ENCODE measurements at places on chromosomes 2 and 18. TPM values are rescaled to one million over a fixed set of nuclear protein-coding genes. Genes with fewer than 3 reads are reported as not detected.

- H3K27ac ChIP-seq = no peak overlapping the region
- H3K36me3 ChIP-seq = no peaks in the 10 kb centered on the region
- no peak overlapping the region for H3K4me3 ChIP-seq
Measured at GRCh38 chr2:381941-382727, 94.2 kb upstream of the ALKAL2 start.

DNA sequence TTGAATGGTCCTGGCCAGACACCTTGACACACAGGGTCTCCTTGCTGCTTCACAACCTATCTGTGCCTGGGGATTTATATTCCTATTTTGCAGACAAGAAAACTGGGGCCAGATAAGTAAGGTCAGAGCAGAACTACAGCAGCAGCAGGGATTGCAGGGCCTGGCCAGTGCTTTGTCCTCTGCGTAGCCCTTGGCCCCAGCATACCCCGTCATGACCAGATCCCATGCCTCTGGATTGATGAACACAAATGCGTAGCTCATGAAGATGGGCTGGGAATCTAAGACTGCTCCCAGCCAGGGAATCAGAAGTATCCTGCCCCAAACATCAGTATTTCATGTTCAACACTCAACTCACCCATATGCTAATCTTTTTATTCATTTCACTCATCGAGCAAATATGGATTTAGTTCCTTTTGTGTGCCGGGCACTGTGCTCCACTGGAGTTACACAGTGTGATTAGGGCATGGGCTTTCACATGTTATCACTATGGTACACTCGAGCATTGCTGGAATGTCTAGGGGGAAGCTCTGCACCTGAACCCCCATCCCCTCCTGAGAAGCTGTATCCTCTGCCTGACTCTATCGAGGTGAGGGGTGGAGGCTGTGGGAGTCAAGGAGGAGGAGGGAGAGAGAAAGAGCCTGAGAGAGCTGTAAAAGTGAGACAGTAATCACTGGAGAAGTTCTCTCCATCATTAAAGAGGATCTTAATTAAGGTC lies 143.3 kb downstream of the CYP26B1 start:
- H3K27ac ChIP-seq = no peak overlapping the region
- no peak for DNase-seq
- H3K4me3 ChIP-seq = no peak overlapping the region
- peaks cover 53% of the 10 kb centered on the region for H3K27me3 ChIP-seq

- H3K27ac ChIP-seq = no peak overlapping the region
- H3K4me1 ChIP-seq = peaks cover 7% of the 10 kb centered on the region
- no peak for DNase-seq
- no peak overlapping the region for H3K4me3 ChIP-seq
- peaks cover 41% of the 10 kb centered on the region for H3K36me3 ChIP-seq
Measured at GRCh38 chr2:27697660-27698059, 34.0 kb downstream of the SLC4A1AP start.

AMER3 gene
- total RNA-seq = not detected

RSAD2 gene
- 2.4 TPM for total RNA-seq

OTX1 gene
- total RNA-seq = not detected

DNA sequence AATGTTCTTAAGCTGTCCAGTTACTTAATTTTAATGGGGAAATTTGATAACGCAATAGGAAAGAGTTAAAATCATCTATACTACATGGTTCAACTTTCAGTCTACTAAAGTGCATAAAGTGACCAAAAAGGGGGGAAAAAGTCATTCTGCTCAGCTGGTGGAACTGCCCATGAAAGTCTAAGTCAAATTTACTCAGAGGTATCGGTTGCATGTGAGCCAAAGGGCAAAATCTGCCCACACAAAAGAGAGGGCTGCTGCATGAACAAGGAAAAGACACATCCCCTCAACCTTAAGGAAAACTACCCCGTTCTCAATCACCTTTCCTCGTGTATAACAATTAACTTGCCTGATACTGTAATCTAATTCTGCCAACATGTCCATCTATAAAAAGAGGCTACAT lies 126.1 kb downstream of the TCF4 start:
- H3K36me3 ChIP-seq = peaks cover 4% of the 10 kb centered on the region
- no peak overlapping the region for H3K27ac ChIP-seq
- H3K4me3 ChIP-seq = no peak overlapping the region
- H3K27me3 ChIP-seq = no peaks in the 10 kb centered on the region
- H3K4me1 ChIP-seq = peaks cover 16% of the 10 kb centered on the region

ALPI gene
- not detected for total RNA-seq

DNA sequence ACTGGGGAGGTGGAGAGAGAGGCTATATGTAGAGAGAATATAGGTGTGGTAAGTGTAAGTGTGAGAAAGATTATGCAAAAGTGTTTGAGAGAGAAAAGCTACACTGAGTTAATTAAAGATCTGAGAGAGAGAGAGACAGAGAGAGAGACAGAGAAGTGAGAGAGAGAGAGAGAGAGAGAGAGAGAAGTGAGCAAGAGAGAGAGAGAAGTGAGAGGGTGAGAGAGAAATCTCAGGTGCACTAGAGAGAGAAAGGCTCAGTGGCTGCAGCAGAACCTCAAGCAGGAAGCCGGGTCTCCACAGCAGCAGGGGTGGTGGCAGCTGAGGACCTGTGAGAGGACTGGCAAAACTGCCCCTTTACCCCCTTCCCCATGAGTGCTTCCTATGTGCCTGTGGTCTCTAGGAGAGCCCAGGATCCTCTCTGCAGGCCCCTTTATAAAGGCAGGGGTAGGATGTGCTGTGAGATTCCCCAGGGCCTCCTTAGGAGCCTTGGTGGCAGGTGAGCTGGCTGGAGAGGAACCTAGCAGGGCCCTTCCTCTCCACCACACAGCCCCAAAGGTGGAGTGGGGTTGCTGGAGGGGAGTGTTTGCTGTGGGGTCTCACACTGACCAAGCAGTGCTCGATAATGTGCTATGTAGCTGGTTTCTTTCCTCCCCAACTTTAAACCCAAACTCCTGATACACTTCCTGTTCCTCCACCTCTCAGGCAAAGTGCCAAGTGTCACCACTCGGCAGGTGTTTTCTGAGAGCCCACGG lies 52.6 kb downstream of the SLC4A5 start:
- H3K27ac ChIP-seq = no peak overlapping the region
- DNase-seq = no peak
- H3K36me3 ChIP-seq = peaks cover 3% of the 10 kb centered on the region
- no peak overlapping the region for H3K4me3 ChIP-seq
- H3K4me1 ChIP-seq = peaks cover 18% of the 10 kb centered on the region

ATP6V1B1 gene
- not detected for total RNA-seq

MREG gene
- total RNA-seq = 0.22 TPM

FAM136A gene
- 26.0 TPM for total RNA-seq

DNA sequence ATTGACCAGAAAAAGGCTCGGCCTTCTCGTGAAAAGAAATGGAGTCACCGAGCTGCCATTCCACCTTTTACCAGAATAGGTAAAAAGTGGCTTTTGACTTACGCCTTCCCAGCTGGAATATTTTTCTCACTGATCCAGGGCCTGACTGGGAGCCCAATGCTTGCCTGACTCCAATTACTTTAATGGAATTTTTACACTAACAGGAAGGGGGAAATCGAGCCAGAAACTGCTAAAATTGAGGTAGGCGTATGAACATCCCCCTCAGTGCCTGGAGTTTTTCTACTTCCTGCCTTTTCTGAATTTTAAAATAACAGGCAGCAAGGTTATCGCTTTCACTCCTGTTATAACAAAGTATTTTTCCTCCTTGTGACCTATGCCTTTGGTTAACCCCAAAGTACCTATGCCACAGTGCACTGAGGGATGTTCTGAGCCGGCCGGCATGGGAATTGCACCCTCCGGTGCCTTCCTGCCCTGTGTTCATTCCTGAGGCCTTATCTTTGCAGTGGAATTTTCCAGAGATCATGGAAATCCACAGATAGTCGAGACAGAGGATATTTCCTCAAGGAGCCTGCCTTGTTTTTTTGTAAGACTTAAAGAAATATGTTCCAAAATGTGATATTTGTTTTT lies 18.3 kb upstream of the RPL31 start:
- peaks cover 30% of the 10 kb centered on the region for H3K36me3 ChIP-seq
- DNase-seq = no peak

GRCh38 chr2:21452263-21452662 lies 328.5 kb downstream of the TDRD15 start:
- H3K4me1 ChIP-seq = peaks cover 10% of the 10 kb centered on the region
- no peak overlapping the region for H3K27ac ChIP-seq
- no peaks in the 10 kb centered on the region for H3K36me3 ChIP-seq
- no peaks in the 10 kb centered on the region for H3K27me3 ChIP-seq

NT5C1B gene
- total RNA-seq = not detected

DES gene
- 15,954 TPM for total RNA-seq

RAB17 gene
- 4.5 TPM for total RNA-seq

- H3K27me3 ChIP-seq = no peaks in the 10 kb centered on the region
Measured at GRCh38 chr2:237170020-237170419, 84.3 kb downstream of the COPS8 start.

DNA sequence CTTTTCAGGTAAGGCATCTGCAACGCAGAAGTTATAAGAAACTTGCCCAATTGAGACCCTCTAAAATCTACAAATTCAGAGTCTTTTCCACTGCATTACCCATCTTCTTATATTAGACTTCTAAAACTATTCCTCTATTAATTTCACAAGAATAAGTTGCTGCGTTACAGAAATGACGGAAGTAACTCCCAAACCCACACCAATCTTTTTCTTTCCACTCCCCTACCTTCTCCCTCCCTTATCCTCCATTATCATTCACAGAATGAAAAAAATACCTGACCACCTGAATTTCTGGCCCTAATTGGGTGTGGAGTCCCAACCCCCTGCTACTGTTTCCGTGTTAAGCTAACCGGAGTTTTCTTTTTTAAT lies 689 bp downstream of the RPRD1A start:
- no peak for DNase-seq
- peak overlapping the region; percentile 88 for H3K27ac ChIP-seq
- no peaks in the 10 kb centered on the region for H3K27me3 ChIP-seq
- H3K36me3 ChIP-seq = no peaks in the 10 kb centered on the region

- H3K4me1 ChIP-seq = no peaks in the 10 kb centered on the region
- no peak overlapping the region for H3K4me3 ChIP-seq
- DNase-seq = no peak
Measured at GRCh38 chr2:234558642-234559041, 61.8 kb upstream of the ARL4C start.

GRCh38 chr2:147433822-147434221 lies 411.0 kb upstream of the ACVR2A start:
- H3K4me1 ChIP-seq = no peaks in the 10 kb centered on the region
- H3K27me3 ChIP-seq = no peaks in the 10 kb centered on the region
- no peak overlapping the region for H3K27ac ChIP-seq
- H3K4me3 ChIP-seq = no peak overlapping the region

DNA sequence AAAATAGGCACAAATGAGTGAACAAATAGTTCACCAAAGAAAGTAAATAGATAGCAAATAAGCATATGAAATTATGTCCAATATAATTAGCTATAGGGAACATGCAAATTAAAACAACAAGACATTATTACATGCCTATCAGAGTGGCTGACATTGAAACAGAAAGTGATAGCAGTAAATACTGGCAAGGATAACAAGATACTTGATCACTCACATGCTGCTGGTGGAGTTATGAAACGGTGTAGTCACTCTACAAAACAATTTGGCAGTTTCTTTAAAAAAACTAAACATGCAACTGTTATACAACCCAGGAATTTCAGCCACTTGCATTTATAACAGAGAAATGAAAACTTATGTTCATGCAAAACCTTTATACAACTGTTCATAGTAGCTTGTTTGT lies 439.2 kb upstream of the ACVR2A start:
- H3K36me3 ChIP-seq = no peaks in the 10 kb centered on the region
- DNase-seq = no peak
- no peak overlapping the region for H3K27ac ChIP-seq
- no peaks in the 10 kb centered on the region for H3K4me1 ChIP-seq

DNA sequence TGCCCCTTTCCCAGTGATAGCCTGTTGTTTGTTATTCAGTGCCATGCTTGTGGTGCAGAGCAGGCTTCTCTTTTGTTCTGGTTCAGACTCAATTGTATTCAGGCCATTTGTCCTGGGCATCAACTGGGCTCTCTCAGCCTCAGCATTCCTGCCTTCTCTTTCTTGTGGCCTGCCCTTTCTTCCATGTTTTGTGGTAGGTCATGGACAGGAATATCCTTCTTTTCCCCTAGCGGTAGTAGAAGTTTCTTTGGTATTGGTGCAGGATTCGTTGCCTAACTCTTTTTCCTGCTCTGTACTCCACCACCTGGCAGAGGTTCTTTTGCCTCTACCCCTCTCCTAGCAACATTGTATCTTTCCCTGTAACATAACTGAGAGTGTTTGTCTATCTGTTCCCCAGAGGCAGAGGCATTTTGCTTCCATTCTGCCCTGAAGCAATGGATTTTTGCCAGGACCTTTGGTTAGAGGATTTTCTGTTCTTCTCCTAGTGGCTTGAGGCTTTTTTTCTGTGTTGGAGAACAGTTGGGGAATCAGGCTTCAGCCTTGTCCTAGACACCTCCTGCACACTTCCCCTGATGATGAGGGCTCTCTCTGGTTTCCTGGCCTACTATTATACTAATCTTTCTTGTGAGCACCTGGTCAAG lies 68.5 kb downstream of the NCOA1 start:
- DNase-seq = no peak
- peak overlapping the region; percentile 47 for H3K27ac ChIP-seq
- H3K4me1 ChIP-seq = peaks cover 45% of the 10 kb centered on the region
- no peak overlapping the region for H3K4me3 ChIP-seq
- peaks cover 15% of the 10 kb centered on the region for H3K36me3 ChIP-seq
- no peaks in the 10 kb centered on the region for H3K27me3 ChIP-seq

DNA sequence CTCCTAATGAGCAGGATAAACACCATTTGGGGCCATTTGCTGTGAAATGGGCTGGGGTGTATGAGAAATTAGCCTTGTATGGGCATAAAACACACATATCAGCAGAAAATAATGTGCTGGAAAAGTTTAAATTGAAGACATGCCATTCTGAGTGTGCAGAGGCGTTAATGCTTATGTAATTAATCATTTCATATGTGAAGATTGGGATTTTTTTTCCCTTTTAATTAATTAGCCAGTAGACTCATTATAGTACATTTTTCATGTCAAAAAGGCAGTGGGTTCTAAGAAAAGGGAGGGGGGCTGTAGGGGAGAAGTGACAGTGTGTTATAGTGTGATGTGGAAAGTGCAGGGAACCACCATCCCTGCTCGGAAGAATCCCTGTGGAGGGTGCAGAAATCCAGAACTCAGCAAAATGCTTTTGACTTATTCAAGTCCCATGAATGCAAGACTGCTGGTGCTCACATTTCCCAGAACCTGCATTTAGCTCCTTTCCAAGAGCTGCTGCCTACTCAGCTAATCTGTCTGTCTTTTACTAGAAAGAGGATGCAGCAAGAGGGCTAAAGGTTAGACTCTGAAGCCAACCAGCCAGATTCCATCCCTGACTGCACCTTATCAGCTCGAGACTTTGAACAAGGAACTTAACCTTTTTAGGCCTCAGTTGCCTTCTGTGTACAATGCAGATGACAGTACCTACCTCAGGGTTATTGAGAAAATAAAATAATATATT lies 11.6 kb upstream of the COX7A2L start:
- H3K36me3 ChIP-seq = no peaks in the 10 kb centered on the region
- no peak overlapping the region for H3K4me3 ChIP-seq
- no peaks in the 10 kb centered on the region for H3K27me3 ChIP-seq
- no peak overlapping the region for H3K27ac ChIP-seq

DNA sequence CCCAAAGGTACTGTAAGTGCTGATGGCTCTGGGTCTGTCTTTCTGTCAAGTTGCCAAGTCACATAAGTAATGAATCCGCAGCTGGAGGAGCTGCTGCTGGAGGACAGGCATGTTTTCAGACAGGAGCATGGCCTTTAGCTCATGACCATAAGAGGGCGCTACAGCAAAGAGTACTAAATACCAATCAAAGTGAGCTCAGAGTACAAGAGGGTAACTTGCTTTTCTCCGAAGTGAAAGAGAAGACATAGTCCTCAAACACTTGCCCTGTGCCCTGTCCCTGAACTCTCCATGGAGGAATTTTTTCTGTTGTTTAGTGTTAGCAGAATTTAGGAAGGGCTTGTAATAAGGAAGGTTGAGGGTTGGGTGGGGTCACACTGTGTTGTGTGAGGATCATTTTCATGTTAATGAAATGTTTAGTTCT lies 58.0 kb upstream of the EML6 start:
- H3K36me3 ChIP-seq = peaks cover 98% of the 10 kb centered on the region
- H3K27ac ChIP-seq = peak overlapping the region; percentile 88
- H3K27me3 ChIP-seq = no peaks in the 10 kb centered on the region
- no peak overlapping the region for H3K4me3 ChIP-seq
- peaks cover 83% of the 10 kb centered on the region for H3K4me1 ChIP-seq

All from left ventricle myocardium inferior (tissue), 1 donor.